EH (cell line): ENCODE measurements at places on chromosomes 3 and 15.

DNA sequence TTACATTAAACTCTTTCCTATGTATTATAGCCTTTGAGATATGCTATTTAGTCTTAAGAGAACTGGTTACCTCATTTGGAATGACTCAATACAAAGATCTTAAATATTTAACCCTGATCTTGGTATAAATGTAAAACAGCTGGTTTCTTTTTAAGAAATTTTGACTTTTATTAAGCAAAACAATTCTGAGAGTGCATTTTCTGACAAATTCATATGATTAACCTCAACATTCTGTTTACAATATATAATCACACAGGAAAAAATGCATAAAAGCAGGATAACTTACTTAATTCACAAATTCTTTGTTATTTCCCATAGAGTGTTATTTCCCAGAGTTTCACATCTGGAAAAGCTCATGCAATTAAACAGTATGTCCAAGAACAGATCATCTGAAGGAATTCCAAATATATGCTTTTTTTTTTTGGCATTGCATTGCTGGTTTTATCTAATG lies 400.4 kb upstream of the THBS1 start:
- DNase-seq, result peak; percentile 93

- DNase-seq, result peak; percentile 1
Observed at GRCh38 chr3:102512734-102513504, 78.1 kb downstream of the ZPLD1 start.

GRCh38 chr3:194103983-194104751 lies 31.8 kb upstream of the HES1 start:
- DNase-seq, result no peak

- DNase-seq, result no peak
Observed at GRCh38 chr3:89217148-89217685, 109.8 kb downstream of the EPHA3 start.
